Stimulated activated CD8-positive, alpha-beta memory T cell treated with anti-CD3 and anti-CD28 coated beads, Interleukin-7, amount 100 ng/mL, for 24 hours (primary cell): ENCODE measurements at places on chromosomes 6 and 20.
A peak's percentile ranks its signal among the peaks of the same experiment; 100 is the strongest.

DNA sequence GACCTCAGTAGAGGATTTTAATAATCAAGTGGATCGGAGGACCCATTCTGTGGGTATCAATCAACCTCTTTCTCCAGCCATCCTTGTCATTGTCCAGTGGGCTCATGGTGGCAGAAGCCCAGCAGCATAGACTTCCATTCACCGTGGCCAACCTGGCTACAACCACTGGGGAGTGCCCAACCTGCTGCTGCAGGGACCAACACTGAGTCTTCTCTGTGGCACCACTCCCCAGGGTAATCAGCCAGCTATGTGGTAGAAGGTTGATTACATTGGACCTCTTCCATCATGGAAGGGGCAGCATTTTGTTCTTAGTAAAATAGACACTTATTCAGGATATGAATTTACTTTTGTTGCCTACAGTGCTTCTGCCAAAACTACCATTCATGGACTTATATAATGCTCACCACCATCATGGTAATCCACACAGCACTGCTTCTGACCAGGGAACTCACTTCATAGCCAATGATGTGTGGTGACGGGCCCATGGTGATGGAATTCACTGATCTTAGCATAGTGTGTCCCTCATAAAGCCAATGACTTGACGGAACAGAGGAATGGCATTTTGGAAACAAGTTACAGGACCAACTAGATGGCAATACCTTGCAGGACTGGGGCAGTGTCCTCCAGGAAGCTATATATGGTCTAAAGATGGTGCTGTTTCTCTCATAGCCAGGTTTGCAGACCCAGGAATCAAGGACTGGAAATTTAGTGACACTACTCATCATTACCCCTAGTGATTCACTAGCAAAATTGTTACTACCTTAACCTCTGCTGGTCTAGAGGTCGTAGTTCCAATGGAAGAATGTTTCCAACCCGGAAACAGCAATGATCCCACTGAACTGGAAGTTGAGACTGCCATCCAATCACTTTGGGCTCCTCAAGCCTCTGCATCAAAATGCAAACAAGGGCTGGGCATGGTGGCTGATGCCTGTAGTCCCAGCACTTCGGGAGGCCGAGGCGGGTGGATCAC, 7.6 kb downstream of the CD24 start:
- no peak for DNase-seq

DNA sequence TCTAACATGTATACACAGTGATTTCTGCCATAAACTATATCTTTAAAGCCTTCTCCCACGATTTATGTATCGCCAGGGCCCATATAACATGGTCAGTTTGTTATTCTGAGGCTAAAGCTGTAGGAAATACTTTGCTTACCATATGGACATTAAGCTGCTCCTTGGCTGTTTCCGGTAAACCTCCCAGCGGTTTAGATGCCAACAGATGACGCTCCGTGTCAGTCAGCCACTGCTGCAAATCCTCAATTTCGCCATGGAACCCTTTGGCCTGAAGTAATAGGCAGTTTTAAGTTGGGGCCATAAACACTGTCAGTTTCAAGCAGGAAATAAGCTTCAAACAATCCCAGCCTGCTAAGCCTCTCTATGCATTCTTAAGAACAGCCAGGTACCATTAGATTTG, 145.4 kb downstream of the DST start:
- DNase-seq = no peak

DNA sequence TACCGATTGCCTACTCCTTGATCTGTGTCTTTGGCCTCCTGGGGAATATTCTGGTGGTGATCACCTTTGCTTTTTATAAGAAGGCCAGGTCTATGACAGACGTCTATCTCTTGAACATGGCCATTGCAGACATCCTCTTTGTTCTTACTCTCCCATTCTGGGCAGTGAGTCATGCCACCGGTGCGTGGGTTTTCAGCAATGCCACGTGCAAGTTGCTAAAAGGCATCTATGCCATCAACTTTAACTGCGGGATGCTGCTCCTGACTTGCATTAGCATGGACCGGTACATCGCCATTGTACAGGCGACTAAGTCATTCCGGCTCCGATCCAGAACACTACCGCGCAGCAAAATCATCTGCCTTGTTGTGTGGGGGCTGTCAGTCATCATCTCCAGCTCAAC, 13.5 kb downstream of the CCR6 start:
- no peak for DNase-seq

- DNase-seq = no peak
Measured at GRCh38 chr6:167778497-167779128, 48.1 kb upstream of the AFDN start.

DNA sequence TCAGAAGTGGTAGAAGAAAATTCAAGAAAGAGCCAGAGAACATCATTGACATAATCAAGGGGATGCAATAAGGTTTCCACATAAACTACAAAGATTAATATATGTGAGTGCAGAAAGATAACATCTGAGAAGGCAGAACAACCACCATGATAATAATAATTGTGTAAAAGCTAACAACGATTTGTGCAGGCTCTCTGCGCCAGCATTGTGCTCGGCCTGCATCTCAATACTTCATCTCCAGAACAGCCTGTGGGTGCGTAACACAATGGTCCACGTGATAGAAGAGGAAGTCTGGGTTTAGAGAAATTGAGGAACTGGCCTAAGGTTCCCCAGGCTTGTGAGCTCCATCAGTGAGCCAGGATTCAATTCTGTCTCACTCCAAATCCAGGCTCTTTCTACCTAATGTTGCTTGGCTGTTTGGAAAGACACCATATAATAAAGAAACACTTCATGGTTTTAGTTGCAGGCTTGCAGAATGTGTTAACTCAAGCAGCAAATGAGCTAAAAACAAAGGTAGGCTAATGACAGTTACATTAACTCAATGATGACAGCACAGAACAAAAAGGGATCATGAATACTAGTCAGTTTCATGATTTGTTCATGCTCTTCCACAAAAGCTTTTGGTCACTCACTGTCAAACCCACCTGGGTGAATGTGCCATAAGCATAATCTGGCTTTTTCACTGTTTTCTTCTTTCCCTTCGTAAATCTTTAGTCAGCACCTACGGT, 71.2 kb downstream of the LY86 start:
- DNase-seq = no peak

DNA sequence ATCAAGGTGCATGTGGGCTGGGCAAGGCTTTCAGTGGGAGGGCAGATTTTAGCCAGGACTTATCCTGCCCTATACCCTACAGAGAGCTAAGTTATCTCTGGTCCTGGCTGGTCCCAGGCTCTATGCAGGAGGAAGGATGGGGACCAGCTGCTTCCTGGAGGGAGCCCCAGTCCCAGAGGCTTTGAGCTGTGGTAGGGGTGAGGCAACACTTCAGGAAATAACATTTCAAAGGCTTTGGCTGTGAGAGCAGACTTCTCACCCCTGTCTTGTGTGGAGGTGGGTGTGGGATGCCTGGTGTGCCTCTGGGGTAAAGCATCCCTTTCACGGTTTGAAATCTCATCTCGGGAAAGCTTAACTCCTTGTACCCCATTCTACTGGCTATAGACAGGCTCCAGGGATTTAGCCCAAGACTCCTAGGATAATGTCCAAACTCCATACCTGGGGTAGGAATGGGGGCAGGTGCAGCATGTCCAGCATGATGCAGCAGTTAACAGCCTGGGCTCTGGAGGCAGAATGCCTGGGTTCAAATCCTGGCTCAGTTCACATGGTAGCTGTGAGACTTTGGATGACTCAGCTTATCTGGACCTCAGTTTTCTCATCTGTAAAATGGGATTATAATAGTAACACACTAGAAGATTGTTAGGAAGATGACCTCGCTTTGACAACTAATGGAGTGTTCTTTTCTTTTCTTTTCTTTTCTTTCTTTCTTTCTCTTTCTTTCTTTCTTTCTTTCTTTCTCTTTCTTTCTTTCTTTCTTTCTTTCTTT, 27.5 kb upstream of the SIRPA start:
- DNase-seq = no peak

- DNase-seq = no peak
Measured at GRCh38 chr6:29563435-29563965, 4.0 kb upstream of the UBD start.

GRCh38 chr6:81093051-81093450, 659.4 kb downstream of the TENT5A start:
- no peak for DNase-seq

DNA sequence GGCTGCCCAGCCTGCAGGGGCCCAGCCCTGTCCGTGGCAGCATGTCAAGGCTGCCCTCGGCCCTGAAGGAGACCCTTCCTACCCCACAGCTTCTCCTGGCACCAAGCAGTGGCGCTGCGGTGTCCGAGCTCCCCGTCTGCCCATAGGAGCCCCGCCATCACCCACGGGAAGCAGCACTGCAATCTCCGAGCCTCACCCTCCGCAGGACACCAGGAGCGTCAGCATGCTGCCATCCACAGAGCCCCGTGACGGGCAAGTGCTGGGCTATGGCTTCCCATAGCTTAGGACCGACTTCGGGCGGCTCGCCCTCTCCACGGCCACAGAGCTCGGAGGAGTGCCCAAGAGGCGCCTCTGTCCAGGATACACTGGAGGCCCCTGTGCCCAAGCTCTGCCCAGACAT, 25.1 kb downstream of the YTHDF1 start:
- no peak for DNase-seq

DNA sequence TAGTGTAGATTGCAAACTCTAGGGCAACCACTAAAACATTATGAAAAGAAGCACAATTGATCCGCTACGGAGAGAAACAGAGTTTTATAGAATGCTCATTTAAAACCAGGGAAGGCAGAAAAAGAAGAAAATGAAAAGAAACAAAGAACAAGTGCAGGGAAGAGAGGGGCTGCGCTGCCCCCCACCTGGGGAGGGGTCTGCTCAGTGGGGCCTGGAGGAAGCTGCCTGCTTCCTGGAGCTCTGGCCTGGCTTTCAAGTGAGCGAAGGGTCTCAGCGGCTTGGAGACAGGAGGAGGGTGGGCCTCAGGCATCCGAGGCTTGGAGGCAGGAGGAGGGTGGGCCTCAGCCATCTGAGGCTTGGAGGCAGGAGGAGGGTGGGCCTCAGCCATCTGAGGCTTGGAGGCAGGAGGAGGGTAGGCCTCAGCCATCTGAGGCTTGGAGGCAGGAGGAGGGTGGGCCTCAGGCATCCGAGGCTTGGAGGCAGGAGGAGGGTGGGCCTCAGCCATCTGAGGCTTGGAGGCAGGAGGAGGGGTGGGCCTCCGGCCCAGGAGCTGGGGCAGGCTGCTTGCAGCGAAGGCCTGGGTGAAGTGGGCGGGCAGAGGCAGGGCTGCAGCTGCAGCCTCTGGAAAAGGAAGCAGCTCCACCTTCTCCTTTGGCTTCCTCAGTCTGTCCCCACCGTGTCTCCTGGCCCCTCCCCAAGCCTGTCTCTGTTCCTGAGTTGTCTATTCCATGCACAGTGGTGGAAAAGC, 406.3 kb downstream of the TAF4 start:
- no peak for DNase-seq

DNA sequence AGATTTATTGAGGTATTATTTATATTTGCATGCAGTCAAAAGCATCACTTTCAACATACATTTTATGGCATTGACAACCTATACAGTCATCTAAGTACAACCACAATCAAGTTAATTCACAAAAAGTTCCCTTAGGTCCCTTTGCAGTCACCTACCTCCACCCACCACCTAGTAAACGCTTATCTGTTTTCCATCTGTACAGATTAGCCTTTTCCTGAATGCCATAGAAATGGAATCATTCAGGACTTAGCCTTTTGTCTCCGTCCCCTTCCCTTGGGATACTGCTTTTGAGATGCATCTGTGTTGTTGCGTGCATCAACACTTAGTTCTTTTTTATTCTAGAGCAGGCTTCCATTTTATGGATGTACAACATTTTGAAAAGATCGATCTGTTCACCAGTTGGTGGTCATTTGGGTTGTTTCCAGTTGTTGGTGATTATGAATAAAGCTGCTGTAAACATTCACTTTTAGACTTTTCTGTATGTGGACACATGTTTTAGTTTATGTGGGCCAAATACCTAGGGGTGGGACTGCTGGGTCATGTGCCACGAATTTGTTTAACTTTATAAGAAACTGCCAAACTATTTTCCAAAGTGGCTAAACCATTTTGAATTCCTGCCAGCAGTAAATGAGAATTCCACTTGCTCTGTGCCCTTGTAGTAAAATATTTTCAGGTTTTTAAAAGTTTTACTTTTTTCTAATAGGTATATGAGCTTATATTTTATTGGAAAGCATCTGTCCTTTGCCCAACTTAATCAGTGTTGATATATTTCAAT, 17.6 kb upstream of the IFNGR1 start:
- no peak for DNase-seq

GRCh38 chr6:131161987-131162386, 26.7 kb downstream of the AKAP7 start:
- no peak for DNase-seq

- peak; percentile 43 for DNase-seq
Measured at GRCh38 chr6:135183002-135183531, 2.0 kb downstream of the MYB start.

DNA sequence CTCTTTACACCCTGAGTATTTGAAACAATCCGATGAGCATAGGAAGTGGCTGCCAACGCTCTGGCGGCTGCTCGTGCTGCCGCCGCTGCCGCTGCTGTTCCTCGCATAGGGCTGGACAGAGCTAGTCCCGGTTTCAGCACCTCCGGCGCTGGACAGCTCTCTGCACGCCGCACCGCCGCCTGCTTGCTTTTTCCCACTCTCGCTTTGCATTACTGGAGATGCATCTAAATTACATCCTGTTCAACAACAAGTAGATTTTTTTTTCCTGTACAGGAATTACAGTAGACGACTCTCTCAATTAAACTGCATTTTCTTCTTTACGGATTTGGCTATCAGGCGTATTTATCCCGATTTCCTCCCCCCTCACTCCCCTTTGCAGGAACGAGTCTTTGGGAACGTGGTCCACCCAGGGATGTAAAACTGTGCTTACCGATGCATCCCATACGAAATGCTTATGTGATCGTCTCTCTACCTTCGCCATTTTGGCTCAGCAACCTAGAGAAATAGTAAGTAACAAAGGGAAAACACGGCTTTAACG, 563.8 kb downstream of the LMBRD1 start:
- peak; percentile 5 for DNase-seq

- no peak for DNase-seq
Measured at GRCh38 chr6:128305976-128306375, 214.4 kb downstream of the PTPRK start.

DNA sequence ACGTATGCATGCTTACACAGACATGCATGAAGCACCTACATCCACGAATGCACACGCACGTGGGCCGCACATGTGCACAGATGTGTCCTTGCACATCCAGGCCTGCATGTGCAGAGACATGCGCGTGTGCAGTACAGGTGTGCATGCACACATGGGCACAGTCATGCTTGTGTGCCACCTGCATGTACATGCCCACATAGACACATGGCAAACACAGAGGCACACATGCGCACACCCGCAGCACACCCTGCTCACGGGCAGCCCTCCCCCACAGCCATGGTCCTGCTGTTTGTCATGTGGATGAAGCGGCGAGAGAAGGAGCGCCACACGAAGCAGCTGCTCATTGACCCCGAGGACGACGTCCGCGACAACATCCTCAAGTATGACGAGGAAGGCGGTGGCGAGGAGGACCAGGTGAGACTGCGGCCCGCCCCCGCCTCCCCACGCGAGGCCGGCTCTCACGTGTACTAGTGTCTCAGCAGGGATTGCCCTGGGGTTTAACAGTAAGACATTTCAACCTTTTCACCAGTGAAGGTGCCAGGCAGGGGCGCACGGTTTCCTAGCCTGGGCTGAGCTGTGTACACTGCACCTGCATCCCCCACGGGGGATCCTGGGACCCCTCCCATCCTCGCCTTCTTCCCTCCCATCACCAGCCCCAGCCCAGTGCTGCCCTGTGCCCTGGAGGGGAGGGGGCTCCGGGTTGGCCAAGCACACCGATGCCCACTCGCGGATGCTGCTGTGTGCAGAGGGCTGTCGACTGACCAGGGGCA, 132.8 kb downstream of the TAF4 start:
- DNase-seq = no peak

GRCh38 chr20:539848-540247, 3.7 kb downstream of the CSNK2A1 start:
- DNase-seq = no peak

- DNase-seq = no peak
Measured at GRCh38 chr20:19264191-19264590, 51.7 kb downstream of the SLC24A3 start.
